Cardiac muscle cell (in vitro differentiated cells and primary cell): ENCODE measurements at places on chromosomes 4 and X.

- no peaks in the 10 kb centered on the region for H3K36me3 ChIP-seq
- no peaks in the 10 kb centered on the region for H3K27me3 ChIP-seq
- no peak overlapping the region for H3K27ac ChIP-seq
- H3K4me1 ChIP-seq: no peaks in the 10 kb centered on the region
- H3K4me3 ChIP-seq: no peak overlapping the region
Measured at GRCh38 chr4:135670548-135670947, 1469.0 kb upstream of the PABPC4L start.

DNA sequence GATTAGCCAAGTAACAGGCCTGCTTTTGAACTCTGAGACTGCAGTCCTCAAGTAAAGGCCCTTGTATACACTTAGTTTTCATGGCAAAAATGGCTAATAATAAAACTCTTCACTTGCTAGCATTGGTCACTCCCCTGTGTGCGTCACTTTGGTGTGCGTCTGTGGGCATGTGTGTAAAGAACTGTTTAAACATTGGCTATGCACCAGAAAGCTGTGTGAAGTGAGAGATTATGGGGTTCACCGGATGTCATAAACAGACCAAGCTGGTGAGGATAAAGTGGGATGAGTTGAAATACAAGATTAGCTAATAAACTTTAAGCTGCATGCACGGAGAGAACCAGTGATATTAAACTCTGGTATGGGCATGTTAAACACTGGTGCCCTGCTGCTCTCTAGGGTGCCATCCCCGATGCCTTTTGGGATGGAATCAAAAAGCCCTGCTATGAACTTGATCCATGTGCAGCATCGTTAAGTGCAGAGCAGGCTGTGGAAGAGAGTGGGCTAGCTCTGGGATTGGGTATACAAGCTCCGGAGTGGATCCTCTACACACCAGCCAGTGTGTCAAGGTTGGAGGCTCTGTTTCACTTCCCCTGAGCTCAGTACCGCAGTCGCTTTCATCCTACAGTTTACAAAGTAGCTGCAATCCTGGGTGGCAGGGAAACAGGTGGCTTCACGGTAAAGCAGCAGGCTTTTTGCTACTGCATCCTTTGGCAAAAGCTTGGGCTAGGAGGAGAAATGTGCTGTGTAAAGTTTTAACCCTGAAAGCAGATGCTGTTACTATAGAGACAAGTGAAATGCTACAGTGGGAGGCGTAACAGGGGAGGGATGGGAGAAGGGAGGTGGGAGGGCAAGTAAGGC lies 108.3 kb upstream of the SLC4A4 start:
- H3K4me1 ChIP-seq: peaks cover 27% of the 10 kb centered on the region

DNA sequence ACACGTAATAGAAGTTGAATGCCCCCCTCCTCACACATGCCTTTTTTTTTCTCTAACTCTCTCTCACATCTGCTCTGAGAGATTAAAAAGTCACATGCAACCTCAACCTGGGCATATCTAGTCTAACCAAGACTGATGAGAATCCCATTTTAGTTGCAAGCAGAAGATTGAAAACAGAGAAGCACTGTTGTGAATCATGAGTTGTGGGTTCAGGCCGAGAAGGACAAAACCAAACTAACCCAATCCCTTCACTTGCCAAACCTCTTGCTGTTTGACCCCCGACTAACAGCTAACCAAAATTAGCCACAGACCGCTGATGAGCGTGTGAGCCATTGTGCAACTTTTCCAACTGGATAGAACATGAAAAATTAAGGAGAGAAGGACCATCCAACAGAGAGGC lies 31.8 kb downstream of the CXCL1 start:
- H3K27me3 ChIP-seq: no peaks in the 10 kb centered on the region
- DNase-seq: no peak
- H3K4me3 ChIP-seq: no peak overlapping the region
- H3K27ac ChIP-seq: no peak overlapping the region
- no peaks in the 10 kb centered on the region for H3K4me1 ChIP-seq

DNA sequence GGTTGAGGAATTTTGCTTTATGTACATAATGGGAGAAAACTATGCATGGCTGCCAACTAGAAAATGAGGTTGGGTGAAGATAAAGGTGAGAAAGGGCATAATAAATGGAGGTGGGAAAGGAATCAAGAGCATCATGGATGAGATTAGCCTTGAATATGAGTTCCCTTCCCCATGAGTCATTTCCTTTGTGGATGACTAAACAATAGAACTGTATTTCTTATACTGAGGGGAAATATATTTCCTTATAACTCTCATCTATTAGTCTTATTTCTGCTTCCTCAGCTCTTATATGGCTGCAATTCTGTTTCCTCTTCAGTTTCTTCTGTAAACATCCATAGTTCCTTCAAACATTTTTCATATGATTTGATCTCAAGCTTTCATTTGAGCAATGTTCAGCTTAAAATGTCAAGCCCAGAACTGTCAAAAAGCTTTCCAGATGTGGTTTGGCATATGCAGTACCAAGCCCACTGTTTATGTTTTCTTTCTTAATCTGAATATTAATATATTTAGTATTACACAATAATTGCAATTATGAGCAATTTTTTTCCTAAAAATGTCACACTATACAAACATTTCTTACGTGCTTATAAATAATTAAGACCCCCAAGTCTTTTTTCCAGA lies 100.7 kb upstream of the GRPR start:
- H3K27ac ChIP-seq: no peak overlapping the region
- H3K36me3 ChIP-seq: no peaks in the 10 kb centered on the region
- DNase-seq: no peak
- H3K4me3 ChIP-seq: no peak overlapping the region
- H3K27me3 ChIP-seq: no peaks in the 10 kb centered on the region

GRCh38 chr4:39942507-39942906 lies 35.2 kb downstream of the PDS5A start:
- H3K27ac ChIP-seq: no peak overlapping the region
- no peaks in the 10 kb centered on the region for H3K36me3 ChIP-seq
- H3K4me1 ChIP-seq: no peaks in the 10 kb centered on the region
- no peak overlapping the region for H3K4me3 ChIP-seq
- no peak for DNase-seq
- H3K27me3 ChIP-seq: no peaks in the 10 kb centered on the region

- no peaks in the 10 kb centered on the region for H3K4me1 ChIP-seq
- no peaks in the 10 kb centered on the region for H3K27me3 ChIP-seq
- DNase-seq: no peak
Measured at GRCh38 chr4:914531-914930, 17.6 kb downstream of the GAK start.

DNA sequence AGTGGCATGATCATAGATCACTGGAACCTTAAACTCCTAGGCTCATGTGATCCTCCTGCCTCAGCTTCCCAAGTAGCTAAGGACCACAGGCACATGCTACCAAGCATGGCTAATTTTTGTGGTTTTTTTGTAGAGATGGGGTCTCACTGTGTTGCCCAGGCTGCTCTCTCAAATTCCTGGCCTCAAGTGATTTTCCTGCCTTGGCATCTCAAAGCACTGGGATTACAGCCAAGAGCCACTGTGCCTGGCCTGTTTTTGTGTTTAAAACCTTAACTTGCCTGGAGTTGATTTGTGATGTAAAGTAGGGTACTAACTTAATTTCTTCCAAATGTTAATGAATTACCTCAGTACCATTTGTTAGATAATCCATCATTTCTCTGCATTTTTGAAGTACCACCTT lies 22.3 kb downstream of the DLG3 start:
- H3K4me1 ChIP-seq: no peaks in the 10 kb centered on the region
- no peak for DNase-seq
- no peaks in the 10 kb centered on the region for H3K36me3 ChIP-seq
- no peaks in the 10 kb centered on the region for H3K27me3 ChIP-seq
- no peak overlapping the region for H3K4me3 ChIP-seq

DNA sequence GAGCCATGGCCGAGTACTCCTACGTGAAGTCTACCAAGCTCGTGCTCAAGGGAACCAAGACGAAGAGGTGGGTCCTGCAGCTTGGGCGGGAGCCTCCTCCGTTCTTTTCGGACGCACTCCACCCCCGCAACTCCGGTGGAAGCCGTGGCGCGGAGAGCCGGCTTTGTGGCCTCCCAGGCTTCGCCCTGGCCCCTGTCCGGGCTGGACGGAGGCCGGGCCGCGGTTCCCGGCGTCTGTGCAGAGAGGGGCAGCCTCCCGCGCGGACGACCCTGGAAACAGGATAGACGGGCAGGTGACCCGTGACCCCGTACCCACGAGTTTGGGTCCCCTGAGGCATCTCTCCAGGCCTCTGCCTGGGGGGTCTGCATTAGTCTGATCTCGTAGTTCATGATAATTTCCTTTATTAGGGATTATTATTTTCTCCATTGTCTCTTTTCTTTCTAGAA lies 356 bp downstream of the FRG1 start:
- H3K4me1 ChIP-seq: peaks cover 3% of the 10 kb centered on the region
- H3K27ac ChIP-seq: peak overlapping the region; percentile 93
- H3K36me3 ChIP-seq: no peaks in the 10 kb centered on the region
